Stimulated activated CD4-positive, alpha-beta T cell treated with anti-CD3 and anti-CD28 coated beads, Interleukin-1b, Interleukin-23, amount 100 ng/mL, for 1 hour (primary cell): ENCODE measurements at places on chromosomes 11 and 22.

GRCh38 chr11:47860536-47860935 is 12.4 kb upstream of the NUP160 start:
- DNase-seq, result no peak

GRCh38 chr22:23110922-23111527 is 30.8 kb downstream of the RSPH14 start:
- DNase-seq, result no peak

DNA sequence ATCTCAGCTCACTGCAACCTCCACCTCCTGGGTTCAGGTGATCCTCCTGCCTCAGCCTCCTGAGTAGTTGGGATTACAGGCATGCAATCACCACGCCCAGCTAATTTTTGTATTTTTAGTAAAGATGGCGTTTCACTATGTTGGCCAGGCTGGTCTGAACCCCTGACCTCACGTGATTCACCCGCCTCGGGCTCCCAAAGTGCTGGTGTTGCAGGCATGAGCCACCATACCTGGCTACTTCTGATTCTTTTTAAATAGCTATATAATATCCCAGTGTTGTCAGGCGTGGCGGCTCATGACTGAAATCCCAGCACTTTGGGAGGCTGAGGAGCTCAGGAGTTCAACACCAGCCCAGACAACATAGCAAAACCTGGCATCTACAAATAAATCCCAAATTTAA is 20.7 kb downstream of the TMEM41B start:
- no peak for DNase-seq

- no peak for DNase-seq
Observed at GRCh38 chr22:33884829-33885228, 35.4 kb downstream of the LARGE1 start.

DNA sequence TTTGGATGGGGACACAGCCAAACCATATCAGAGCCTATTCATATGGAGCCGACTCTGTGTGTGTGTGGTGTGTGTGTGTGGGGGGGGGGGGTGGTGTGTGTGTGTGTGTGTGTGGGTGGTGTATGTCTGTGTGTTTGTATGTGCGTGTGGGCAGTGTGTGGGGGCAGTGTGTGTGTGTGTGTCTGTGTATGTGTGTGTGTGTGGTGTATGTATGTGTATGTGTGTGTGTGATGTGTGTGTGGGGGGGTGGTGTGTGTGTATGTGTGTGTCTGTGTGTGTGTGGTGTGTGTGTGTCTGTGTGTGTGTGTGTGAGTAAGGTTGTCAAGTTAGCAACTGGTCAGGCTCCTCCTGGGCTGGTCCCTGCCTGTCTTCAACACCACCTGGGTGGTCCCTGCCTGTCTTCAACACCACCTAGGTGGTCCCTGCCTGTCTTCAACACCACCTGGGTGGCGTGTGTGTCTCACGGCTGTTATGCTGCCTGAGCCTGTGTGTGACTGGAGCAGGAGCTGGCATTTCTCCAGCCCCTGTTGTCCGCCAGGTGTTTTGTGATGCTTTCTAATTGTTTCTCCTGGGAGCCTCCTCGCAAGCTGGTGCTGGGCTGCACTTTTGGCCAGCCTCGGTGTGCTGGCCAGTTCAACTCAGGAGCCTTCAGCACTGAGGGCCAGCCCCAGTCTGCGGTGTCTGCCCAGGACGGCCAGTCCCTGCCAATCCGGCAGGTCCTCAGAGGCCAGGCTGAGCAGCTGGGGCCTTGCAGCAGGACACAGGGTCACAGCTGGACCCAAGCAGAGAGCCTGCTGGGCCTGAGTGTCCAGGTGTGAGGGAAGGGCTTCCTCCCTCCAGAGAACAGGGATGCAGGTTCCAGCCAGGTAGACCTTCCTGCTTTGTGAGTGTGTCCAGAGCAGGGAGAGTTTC is 21.5 kb upstream of the PVALB start:
- no peak for DNase-seq

GRCh38 chr11:62999649-63000048 is 14.9 kb upstream of the SLC22A6 start:
- DNase-seq, result no peak

- no peak for DNase-seq
Observed at GRCh38 chr11:12005476-12005875, 3.0 kb downstream of the DKK3 start.

DNA sequence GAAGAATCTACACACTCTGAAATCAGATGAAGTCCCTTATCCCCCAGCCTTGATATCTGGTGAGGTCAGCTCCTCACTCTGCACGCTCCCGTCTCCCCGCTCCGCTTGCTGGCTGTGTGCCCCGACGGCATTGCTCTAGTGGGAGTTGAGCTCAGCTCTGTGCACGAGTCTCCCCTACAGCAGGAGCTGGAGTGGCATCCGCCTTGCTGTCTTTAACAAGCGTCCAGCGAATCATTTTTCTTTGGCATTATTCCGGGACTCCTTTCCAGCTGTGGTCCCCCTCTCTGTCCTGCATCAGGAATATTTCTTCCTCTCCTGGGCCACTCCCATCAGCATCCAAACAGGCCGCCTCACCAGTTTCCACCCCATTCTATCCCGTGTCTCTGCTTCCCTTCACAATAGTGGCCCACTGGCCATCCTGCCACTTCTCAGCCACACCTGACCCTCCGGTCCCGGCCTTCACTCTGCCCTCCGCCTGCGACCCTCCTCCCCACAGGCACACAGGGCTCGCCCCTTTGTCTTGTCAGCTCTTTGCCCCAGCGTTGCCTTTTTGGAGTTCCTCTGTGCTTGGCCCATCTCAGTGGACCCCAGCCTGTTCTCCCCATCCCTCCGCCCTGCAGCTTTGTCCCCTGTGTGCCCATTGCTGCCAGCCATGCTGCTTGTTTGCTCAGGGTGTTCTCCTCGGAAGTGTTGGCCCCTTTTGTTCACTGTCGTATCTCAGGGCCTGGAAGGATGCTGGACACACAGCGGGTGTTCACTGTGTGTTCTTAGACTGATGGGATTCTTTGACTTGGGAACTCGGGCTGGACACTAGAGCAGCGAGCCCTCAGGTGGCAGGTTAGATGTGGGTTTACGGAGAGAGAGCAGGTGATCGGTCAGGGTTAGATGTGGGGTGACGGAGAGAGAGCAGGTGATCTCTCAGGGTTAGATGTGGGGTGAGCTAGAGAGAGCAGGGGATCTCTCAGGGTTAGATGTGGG is 441.8 kb downstream of the TBC1D22A start:
- no peak for DNase-seq

GRCh38 chr11:6419009-6419631 is at the start of gene APBB1:
Gene APBB1, minus strand, starts transcription at chr11:6419094. Its CDS starts 7,747 bp downstream, at chr11:6411347.
- DNase-seq, result peak; percentile 35

GRCh38 chr11:65112546-65113360 is 1.1 kb downstream of the TM7SF2 start:
- DNase-seq, result peak; percentile 62

GRCh38 chr11:126917531-126918204 is 82.9 kb downstream of the KIRREL3 start:
- DNase-seq, result no peak
